Cardiac muscle cell (in vitro differentiated cells and primary cell): ENCODE measurements at places on chromosomes 2 and 18. TPM values are rescaled to one million over a fixed set of nuclear protein-coding genes. Genes with fewer than 3 reads are reported as not detected.

DNA sequence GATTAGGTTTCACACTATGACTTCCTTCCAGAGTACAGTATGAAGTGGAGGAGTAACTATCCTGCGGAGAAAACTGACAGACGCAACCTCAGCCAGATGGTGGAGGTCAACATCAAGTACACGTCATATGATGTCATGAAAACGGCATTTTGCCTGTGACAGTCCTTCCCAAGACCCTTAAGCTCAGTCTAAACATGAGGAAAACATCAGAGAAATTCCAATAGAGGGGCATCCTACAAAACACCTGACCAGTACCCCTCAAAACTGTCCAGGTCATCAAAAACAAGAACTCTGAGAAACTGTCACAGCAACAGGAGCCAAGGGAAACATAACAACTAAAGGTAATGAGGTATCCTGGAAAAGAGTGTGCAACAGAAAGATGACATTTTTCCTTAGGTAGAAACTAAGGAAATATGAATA is 1.7 kb downstream of the RNU4ATAC start:
- peak; percentile 76 for DNase-seq

- DNase-seq: peak; percentile 36
These were observed 101.6 kb downstream of the SPTBN1 start for GRCh38 chr2:54557601-54558187.

GRCh38 chr2:58120626-58121229 is 74.1 kb downstream of the VRK2 start:
- DNase-seq: no peak

GRCh38 chr2:172919732-172920131 is 155.9 kb upstream of the MAP3K20 start:
- no peak for DNase-seq

GRCh38 chr2:229783108-229783721 is 68.9 kb upstream of the DNER start:
- no peak for DNase-seq

GRCh38 chr2:233940376-233941276 is 23.5 kb downstream of the TRPM8 start:
- no peak for DNase-seq

DNA sequence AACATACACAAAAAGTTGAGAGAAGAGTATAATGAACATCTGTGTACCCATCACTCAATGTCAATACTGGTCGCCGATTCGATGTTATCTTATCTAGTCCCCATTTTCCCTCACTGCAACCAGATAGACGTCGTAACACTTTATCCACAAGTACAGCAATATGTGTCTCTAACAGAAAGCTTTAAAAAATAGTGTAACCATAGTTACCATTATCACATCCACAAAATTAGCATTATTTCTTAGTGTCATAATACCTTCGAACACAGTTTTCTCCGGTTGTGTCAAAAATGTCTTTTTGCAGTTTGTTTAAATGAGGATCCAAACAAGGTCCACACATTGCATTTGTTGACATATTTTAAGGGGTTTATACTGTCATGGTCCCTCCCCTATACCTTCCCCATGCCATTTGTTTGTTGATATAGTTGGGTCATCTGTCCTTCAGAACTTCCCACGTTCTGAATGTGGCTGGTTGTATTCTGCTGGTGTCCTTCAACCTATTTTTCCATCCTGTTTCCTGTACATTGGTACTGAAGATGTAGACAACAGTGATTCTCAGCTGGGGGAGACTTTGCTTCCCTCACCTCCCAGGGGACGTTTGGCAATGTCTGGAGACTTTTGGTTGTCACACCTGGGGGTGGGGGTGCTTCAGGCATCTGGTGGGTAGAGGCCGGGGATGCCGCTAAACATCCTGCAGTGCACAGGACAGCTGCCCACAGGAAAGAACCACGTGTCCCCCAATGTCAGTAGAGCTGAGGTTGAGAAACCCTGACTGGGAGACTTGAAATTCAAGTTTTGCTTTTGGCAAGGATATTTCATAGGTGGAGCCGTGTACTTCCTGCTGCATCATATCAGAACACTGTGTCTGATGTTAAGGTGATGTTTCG is 72.7 kb upstream of the SPRED2 start:
- no peak for DNase-seq

DNA sequence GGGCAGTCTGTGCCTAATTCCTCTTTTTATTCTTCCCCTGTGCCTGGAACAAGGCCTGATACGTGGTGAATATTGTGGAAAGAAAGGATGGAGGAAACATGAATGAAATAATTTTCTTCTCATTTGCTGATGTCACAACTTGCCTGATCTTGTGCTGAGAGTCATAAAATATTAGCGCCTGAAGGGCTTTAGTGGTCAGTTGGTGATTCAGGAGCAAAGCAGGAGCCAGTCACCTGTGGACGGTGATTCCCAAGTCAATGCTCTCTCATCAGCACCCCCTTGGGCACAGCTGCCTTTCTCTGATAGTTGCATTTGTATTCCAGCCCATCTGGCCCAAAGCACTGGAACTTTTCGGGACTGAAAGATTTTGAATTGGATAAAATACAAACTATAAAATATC is 502.6 kb upstream of the RAB12 start:
- DNase-seq: no peak

GRCh38 chr18:55256226-55256928 is 297.1 kb upstream of the CCDC68 start:
- no peak for DNase-seq

GRCh38 chr18:10771053-10771709 is 245.4 kb downstream of the NAPG start:
- DNase-seq: peak; percentile 42

- no peak for DNase-seq
These were observed 239.0 kb upstream of the MMADHC start for GRCh38 chr2:149826471-149827125.

DNA sequence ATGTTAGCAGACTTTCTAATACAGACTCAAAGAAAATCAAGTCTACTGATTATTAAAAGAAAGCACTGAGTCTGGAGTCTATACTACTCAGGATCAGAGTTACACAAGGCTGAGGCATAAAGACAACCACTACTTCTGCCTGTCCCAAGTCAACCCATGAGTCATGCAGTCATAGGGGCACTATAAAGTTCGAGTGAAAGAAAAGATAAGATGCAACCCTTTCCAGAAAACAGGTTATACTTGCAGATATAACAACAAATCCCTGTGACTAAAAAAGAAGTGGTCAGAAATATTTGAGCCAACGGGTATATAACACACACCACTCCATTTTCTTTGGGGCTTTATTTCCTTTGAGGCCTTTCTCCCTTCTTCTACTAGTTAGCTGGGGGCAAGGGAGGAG is 18.6 kb upstream of the SCRN3 start:
- DNase-seq: no peak

- no peak for DNase-seq
These were observed 456.9 kb upstream of the TNP1 start for GRCh38 chr2:217316743-217317142.

DNA sequence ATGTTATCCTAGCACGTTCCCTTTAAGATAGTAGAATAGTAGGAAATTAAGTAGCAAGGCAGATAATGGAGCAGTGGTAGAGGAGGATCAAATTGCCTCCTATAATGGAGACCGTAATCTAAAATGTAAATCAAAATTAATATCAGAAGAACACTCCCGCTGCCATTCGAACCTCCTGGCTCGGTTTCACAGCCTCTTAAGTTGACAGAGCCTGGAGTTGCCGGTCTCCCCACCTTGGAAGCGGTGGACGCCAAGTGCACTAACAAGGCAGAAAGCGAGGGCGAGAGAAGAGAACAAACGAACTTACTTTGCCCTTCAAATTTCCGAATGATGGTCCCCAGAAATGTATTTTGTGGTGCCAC is 450 bp downstream of the KCNH7 start:
- DNase-seq: no peak

DNA sequence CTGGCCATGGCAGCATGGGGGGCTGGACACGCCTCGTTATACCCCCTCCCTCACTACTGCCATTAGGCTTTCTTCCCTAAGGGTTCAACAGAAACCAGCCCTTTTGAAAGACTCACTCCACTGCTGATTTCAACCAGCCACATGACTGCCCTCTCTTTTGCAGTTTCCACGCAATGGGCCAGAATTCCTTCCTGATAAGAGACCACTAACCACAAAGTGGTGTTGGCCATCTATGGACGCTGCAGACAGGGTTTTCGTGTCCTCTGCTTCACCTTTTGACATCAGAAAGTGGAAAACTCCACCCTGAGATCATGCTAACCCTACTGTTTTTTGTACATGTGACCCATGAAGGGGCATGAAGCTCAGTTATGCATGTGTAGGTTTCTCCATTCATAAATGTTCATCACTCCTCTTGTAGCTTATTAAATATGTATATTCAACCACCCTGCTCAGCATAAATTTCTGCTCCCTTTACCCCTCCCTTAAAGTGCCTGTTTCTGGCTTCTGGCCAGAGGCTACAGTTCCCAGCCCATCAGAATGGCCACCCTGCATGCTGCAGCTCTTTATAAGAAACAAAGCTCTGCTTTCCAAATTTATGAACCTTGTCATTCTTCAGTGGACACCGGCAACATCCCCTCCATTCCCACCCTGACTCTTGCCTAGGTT is 106.6 kb upstream of the MSH6 start:
- no peak for DNase-seq

GRCh38 chr18:76823587-76824011 is 1.2 kb downstream of the ZNF236 start:
- peak; percentile 48 for DNase-seq

DNA sequence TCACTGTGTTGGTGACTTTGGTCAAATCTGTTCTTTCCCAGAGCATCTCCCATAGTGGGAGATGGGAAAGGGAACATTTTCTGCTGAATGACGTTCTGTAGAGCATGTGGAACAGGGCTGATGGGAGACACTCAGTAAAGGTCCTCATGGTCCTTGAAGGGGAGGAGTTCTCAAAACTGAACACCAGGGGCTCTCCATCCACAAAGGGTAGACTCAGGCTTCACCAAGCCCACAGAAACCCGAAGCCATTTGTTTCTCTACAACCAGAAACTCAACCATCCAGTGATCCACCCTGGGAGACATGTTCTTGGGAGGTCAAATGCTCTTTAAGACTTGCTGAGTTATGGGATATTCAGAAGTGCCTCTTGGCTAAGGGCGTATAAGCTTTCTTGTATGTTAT is 131.8 kb downstream of the ACOXL start:
- DNase-seq: no peak

DNA sequence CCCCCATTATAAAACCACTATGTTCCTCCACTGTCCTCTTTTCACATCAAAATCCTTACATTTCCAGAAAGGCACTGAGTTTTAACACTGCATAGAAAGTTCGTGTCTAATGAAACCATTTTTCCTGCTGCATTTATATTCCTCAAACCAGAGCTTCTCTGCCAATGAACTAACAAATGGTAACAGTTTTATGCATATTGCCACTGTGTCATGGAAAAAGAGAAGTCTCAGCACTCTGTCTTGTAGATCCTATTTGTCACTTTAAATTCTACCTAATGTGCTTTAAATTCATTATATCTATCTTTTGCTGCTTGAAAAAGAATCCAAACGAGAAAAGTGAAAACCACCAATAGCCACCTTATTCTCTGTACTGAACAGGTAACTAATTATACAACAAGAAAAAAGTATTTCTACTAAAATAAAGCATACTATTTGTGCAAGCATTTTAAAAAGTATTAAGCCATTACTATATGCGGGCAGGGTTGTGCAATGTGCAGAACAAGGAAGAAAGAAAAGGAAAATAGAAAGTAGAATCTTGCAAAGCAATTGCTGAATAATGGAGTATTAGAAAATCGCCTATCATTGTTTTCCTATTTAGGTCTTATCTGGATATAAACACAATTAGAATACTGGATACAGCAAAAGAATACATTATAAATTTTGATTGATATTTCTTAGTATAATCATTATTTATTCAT is 328.9 kb downstream of the ZEB2 start:
- no peak for DNase-seq

DNA sequence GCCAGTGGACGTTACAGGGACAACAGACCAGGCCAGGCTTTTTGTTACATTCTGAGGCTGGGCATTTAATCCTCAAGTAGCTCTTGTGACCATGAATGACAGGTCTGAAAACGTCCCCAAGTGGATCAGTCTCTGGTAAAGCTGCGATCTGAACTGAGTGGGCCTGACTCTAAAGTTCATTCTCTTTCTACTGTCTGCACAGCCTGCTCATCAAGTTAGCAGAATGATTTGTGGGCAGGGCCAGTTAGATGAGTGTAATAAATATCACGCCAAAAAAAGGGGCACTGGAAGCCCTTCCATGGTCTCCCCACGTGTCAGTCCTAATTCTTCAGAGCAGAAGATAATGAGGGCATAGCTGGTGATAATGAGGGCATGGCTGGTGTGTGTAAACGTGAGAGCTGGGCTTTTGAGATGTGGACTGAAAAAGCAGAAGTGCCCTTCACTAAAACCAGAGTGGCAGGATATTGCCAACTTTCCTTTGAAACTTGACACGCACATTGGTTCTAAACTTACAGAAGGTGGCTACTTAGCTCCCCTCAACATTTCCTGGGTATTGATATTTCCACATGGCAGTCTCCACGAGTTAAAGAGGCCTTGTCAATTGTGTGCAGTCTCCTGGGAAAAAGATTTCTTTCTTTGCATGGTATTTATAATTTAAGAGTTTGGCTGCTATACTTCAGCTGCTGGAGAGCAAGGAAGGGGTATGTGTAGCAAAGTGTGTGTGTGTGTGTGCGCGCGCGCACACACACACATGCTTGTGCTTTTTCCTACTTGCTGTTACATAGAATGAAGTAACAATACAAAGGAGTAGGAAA is 72.7 kb upstream of the LYPD6B start:
- DNase-seq: peak; percentile 46

DNA sequence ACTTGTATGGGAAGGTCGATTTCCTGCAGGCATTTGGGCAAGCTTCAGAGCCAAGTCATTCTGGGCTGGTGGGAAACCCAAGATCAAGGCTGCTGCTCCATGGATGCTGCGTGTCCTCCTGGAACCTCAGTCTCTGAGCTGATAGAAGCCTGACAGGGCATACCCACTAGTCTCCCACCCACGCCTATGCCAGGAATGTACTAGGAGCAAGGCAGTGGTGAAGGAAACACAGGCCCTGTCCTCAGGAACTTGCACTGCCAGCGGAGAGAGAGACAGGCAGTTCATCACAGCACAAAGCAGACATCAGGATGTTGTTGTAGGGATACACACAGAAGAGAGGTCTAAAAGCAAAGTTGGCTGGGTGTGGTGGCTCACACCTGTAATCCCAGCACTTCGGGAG is 84.2 kb downstream of the PLB1 start:
- DNase-seq: no peak

DNA sequence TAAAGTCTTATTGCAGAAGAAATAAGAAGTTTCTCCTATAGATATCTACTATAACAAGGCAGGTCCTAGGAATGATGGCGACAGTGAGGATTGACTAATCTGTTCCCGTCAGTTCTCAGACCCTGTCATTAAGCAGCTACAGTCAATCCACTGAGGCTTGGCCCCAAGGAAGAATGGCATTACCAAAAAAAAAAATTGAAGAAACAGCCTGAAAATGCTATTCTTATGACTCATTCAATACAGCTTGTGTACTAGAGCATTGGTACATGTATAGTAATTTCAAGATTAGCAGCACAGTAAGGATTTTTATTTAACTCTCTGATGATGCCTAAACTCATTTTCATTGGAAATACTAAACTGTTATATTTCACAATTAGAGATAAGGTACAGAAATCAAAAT is 1096.1 kb upstream of the NXPH2 start:
- no peak for DNase-seq

The ADCYAP1 gene
- total RNA-seq: 0.04 TPM in 1 of 2 replicates, not detected in the other

The KCNG2 gene
- total RNA-seq: not detected in 2 replicates

The TLX2 gene
- total RNA-seq: 0.06 TPM in 1 of 2 replicates, not detected in the other

The EGR4 gene
- 0.06 TPM in 1 of 2 replicates, not detected in the other for total RNA-seq

The ANKZF1 gene
- total RNA-seq: 100 and 139 TPM in 2 replicates

The UCN gene
- 6.6 and 14.8 TPM in 2 replicates for total RNA-seq

The GCG gene
- total RNA-seq: not detected in 2 replicates

The ZBTB14 gene
- total RNA-seq: 11.7 and 13.8 TPM in 2 replicates

The TMEFF2 gene
- 0.15 and 0.28 TPM in 2 replicates for total RNA-seq

The ALPG gene
- total RNA-seq: not detected in 2 replicates

The TMEM247 gene
- not detected in 2 replicates for total RNA-seq

The ASXL3 gene
- total RNA-seq: 8.0 and 10.0 TPM in 2 replicates
